ENCODE measurements at places on chromosomes 4 and X.

- DNase-seq, result no peak
Observed at GRCh38 chrX:142089193-142089592, 115.9 kb downstream of the MAGEC2 start.

DNA sequence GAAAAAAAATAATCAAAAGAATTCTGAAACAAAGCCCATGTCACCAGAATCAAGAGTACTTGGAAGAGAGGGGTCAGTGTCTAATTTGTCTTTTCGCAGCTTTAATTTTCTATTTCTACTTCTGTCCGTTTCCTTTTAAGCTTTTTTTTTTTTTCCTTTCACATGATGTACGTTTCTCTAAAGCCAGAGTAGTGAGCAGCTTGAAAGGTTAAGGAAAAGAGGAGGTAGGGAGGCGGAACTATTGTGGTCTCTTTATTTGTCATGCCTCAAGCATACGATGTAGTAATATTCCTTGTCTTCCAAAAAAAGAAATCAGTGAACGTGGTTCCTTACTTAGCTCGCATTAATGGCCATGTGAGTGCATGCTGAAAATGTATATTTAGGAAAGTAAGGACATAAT is 311.5 kb downstream of the TENM3 start:
- no peak for DNase-seq

DNA sequence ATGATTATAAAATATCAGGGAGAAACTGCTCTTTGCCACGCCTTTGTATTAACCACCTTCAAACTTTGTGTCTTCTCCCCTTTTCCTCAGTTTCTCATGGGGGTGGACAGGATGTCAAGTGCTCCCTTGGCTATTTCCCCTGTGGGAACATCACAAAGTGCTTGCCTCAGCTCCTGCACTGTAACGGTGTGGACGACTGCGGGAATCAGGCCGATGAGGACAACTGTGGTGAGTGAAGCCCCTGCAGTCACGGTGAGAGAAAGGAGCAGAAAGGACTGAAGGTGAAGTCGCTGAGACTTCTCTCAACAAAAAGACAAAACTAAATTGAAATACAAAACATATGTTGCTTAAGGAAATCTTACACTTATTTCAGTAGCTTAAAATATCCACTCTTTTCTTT is 50.9 kb downstream of the RXFP1 start:
- DNase-seq, result no peak

- DNase-seq, result no peak
Observed at GRCh38 chr4:186669159-186669731, 54.4 kb downstream of the FAT1 start.

- DNase-seq, result no peak
Observed at GRCh38 chr4:125547836-125548235, 233.1 kb downstream of the FAT4 start.

DNA sequence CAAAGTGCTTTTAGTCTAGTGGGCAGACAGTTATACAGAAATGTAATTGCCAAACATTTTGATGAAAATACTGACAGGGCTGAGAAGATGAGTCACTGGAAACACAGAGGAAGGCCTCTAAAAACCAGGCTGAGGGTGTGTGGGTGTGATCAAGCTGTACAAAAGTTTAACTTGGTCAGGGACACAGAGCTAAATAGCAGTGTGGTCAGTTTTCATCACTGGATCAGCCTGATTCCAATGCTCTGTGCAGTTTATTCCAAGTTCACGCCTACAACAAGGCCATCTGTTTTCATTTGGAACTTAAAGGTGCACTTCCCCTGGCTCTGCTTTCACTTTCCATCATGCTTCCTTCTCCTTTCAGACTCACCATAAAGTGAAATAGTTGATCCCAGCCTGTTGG is 10.6 kb downstream of the CENPVL3 start:
- DNase-seq, result no peak

DNA sequence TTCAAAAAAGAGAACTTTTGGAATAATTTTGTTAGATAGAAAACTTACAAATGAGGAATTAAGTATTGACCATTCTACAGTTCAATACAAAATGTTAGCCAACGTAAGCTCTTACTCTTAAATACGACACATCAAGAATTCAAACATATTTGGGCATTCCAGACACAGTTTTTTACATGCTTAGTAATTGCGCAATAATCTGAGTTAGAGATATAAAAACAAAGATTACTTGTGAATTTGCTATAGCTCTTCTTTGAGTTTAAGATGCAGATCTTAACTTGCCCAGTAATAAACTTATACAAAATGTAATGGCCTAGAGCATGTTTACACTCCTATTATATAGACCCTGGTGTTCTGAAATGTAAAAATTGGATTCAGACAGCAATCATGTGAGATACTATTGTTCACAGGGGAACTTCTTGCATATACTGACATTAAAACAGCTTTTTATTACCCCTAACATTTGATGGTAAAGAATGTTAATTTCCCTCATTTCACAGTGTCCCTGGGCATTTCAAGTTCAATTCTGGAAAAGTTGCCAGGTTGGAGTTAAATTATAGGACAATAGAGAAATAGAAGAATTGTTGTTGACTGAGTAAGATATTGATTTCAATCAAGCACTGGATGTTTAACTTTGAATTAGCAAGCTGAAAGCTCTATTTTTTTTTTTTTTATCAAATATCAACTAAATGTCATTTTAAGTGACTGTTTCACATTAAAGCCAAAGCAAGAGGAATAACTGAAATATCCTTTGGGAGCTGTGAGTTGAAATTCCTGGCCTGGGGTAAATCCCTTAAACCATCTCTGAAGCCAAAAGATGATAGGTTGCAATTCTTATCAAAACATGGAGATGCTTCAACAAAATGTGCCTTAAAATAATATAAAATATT is 910 bp downstream of the HPGDS start:
- DNase-seq, result no peak

DNA sequence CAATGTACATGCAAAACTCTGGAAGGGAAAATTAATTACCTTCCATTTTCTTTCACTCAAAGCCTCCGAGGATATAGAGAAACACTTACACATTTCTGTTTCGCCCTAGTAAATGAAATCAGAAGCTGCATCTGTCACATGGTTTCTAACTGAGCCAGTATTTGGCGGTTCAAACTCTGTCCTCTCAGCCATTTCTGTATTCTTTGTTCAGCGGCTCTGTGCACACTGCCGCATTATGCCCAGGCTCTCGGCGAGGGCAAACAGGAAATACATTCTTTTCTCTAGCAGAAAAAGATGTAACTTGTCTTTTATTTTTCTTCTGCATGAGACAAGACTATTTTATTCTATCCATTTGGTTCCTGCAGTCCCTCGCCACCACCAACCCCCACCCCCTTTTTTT is 71.4 kb upstream of the GPM6B start:
- DNase-seq, result no peak

DNA sequence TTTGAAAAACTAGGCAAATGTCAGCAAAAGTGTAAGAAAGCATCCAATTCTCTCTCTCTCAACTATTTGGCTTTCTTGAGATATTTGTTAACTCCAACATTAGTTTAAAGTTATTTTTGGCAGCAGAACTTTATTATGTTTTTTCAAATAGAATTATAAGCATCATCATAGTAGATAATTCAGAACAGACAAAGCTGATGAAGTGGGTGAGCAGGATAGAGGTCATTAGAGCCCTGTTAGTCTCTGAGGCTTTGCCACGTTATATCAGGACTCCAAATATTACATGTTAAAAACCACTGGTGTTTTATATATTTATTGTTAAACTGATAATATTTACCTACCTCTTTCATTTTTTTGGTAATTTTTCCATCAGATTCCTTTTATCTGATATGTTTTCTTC is 903.0 kb downstream of the FSTL5 start:
- DNase-seq, result no peak

DNA sequence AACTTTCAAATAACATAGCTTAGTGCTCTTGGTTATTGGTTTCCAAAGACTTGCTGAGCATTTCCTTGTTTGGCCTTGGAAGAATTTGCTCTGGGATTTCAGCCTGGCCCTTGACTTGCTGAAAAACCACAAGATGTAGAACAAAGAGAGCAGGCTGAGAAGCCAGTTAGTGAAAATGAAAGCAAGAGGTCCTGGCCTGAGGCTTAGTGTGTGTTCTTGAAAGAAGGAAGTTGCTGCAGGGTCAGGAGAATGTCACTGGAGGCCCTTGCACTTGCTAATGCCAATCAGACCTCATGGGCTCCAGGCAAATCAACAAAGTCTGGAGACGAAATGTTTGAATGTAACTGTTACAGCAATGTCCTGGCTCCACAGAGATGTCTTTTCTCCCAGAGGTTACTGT is 79.4 kb downstream of the SYNPO2 start:
- no peak for DNase-seq

- DNase-seq, result no peak
Observed at GRCh38 chr4:80192252-80192866, 4.9 kb upstream of the PRDM8 start.

GRCh38 chr4:69896530-69897116 is 34.2 kb upstream of the CSN1S1 start:
- DNase-seq, result no peak

DNA sequence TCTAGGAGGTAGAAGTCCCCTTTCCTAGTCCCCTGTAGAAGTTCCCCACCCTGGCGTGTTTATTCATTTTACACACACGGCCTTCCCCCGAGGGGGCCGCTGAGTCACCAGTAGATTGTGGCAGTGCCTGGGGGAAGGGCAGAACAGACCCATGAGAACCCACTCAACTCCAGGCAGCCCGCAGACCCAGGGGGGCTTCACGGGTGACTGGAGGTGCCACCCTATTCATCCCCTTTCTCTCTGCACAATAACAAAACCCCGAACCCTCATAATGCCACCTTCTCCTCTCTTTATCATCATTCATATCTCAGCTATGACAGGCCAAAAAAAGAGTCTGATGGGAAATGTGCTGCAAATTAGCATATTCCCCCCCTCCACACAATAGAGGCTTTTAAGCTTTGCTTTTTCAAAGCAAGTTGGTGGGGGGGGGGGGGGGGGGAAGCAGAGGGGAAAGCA is 20.4 kb upstream of the GPM6B start:
- no peak for DNase-seq

DNA sequence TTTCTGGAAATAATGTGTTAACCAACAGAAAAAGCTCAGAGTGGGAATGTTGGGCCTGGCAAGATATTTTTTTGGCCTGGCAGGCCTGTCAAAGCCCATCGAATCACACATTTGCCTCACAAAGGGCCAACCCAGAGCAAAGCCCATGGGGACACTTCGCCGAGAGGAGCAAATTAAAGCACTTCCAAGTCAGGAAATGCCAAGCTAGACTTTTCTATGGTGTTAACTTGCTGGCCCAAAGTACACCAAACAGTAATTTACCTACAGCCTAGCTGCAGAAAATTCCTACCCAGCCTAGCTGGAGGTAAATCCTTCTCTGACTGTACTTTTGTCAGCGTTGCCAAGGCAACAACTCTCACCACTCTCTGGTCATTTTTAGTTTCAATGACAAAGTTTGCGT is 288.6 kb upstream of the LDB2 start:
- no peak for DNase-seq

GRCh38 chrX:118215346-118215745 is 98.7 kb upstream of the KLHL13 start:
- no peak for DNase-seq

DNA sequence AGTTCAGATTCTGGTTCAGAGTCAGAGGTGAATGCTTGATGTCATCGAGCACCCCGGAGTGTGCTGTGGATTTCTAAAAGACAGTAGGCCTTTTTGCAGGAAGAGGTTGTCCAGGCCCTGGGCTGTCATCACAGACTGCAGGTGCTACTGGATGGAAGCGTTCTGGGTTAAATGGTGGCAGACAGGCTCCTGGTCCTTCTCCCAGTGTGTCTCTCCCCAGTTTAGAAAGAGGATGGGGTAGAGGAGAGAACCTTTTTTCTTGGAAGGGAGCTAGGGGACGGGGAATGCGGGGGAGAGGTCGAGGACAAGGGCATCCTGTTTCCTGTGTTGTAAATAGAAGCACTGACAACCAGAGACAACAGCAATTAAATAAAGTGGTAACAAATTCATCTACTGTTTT is 102.3 kb upstream of the NUDT6 start:
- no peak for DNase-seq

- no peak for DNase-seq
Observed at GRCh38 chrX:65607070-65607742, 60.2 kb upstream of the MSN start.

DNA sequence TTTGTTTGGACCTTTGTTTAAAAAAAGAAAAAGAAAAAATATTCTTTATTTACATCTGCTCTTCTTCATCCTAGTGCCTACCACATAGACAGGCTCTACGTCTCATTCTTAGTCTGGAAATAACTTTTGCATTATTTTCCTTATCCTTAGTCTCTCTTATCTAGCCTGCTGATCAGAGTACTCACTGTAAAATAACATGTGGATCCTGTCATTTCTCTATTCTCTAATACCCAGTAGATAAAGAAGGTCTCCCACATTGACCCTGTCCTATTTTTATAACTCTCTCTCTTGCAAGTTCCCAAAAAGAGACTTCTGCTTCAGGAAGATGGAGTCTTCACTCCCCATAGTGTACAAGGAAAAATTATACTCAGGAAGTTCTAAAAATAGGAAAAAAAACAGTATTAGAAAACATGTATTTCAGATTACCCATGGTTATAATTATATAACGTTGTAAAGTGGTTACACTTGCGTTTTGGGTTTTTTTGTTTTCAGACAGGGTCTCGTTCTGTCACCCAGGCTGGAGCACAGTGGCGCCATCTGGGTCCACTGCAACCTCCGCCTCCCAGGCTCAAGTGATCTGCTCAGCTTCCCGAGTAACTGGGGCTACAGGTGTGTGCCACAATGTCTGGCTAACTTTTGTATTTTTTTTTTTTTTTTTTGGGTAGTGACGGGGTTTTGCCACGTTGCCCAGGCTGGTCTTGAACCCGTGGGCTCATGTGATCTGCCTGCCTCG is 23.8 kb downstream of the ZFX start:
- DNase-seq, result no peak

- DNase-seq, result no peak
Observed at GRCh38 chr4:150591904-150592303, 10.0 kb downstream of the MAB21L2 start.

DNA sequence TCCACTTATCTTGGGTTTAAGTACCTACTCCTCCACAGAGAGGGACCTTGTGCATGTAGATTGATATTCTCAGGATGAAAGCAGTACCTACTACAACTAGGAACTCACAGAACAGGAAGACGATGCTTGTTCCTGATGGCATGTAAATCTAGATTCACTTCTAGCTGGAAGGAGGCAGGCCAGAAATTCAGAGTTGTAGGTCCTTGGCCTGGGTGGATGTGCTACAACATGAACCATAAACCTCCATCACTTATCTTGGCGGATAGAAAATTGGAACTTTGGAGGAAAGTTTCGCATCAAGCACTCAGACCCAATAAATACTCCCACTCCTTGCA is 9.3 kb upstream of the SMIM20 start:
- no peak for DNase-seq
